AG10803 (cell line): ENCODE measurements at places on chromosomes 1 and 21.

DNA sequence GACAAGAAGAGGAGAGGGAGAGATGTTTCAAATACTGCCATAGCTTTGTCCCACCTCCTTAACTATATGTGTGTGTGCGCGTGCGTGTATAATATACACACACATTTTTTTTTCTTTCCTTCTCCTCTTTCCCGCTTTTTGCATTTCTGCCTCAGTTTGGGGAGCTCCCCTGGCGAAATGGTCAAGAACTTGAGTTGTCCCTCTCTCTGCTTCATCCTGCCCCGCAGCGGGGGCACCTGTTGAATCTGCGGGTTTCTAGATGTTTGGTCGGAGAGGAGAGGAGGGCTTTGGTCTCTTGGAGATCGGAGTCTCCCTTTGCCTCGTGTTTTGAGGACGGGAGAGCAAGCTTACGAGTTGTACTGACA, 504 bp downstream of the SCCPDH start:
- DNase-seq, result peak; percentile 31

DNA sequence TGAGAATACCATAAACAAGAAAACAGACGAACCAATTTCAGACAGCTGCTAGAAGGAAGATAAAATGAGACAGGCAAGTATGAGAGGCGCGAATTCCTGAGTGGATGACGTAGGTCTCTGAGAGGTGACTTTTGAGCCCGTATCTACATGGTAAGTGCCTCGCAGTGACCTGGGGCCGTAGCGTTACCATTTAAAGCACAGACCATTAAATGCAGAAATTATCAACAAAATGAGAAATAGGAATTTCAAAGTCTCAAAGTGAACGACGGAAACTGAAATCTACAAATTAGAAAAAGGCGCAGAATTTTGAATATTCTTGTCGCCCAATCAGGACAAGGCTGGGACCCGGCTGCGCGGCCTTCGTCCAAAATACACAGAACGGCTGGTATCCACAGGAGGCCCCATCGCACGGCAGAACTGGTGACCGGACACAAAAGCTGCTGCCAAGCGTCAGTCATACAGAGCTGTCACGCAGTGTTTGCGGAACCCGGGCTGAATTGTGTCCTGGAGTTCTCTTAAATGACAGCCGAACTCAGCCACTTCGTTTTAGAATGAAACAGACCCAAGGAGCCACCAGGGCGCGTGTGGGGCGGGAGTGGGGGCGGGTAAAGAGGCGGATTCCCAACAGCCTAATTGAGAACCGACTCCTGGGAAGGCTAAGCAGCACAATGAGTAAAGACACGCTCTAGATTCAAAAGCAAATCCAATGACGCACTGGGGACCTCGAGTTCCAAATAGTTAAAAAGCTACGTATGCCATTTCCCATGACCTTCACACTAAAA, 13.8 kb upstream of the BOLA1 start:
- DNase-seq, result peak; percentile 80

- DNase-seq, result no peak
Observed at GRCh38 chr21:17197996-17198395, 314.8 kb upstream of the CXADR start.

GRCh38 chr1:198001776-198002408, 84.7 kb downstream of the LHX9 start:
- DNase-seq, result peak; percentile 63

DNA sequence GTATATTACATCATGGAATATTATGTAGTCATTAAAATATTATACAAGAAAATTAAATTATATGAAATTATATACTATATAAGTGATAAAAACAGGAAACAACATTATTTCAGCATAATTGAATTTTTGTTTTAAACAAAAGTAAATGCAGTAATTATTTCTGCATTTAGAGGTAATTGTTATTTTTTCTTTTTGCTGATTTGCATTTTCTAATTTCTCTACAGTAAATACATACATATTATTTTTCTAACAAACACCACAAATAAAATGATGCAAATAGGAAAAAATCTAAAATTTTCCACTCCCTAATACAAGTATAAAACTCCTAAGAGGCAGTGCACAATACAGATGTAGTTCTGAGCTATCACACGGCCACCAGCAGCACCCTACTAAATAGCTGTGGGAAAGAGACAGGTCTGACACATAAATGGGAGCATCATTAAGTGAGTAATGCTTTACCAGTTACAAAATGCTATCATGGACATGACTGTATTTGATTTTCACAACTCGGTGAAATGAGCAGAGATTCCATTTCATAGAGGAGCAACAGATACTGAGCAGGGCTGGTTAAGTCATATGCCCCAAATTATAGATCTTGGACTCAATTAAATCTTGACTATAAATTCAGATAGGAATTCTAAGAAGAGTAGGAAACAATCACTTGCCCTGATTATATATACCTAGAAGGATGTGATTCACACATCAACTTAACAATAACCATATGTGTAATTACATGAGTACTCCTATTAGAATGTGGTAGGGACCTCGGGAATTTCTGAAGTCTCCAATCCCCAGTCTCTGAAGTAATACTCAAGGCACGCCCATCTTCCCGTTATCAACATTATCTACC, 49.0 kb downstream of the NRIP1 start:
- DNase-seq, result peak; percentile 96

DNA sequence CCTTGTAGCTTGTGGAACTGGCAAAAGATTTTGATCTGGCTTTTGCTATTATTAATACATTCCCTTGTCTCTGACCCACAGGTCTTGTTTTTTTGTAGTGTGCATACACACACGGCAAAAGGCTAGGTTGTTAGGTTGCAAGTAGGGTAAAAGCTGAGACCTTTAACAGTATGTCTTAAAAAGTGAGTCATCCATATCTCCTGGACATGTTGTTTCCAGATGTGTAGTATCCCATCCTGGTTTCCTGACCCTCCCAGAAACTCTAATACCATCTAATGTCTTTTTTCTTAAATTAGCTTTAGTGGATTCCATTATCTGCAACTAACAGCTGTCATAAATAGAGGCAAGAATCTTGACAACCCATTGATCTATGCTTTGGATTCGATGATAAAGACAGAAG, 14.7 kb downstream of the OVGP1 start:
- no peak for DNase-seq

DNA sequence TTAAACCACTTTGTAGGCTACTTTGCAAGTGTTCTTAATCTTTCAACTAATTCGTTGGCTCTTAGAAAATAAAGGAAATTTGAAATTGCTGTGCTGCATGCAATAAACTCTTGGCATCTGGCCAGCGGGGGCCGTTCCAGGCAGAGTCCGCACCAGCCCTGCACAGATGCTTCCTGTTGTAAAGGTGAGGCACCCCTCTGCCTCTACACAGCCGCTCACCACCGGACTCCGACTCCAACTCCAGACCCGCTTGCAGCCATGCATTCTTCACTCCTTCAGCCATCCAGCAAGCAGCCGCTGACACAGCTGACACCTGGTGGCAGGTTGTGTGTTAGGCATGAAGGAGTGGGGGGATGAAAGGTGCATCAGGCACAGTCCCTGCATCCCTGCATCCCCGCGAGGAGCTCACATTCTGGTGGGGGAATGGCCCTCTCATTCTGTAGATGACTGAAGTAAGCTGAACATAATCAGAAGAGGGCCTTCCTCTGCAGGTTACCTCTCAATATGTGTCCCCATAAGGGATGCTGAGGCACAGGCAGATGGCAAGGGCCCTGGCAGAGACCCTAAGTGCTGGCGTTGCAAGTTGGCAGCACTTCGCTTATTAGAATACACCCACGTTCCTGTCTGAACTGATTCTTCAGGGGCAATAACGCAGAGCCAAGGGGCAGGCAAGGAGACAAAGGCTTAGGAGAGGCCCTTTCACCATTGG, 56.8 kb downstream of the GLIS1 start:
- DNase-seq, result no peak

- DNase-seq, result no peak
Observed at GRCh38 chr1:178127482-178128191, 33.7 kb downstream of the RASAL2 start.

- no peak for DNase-seq
Observed at GRCh38 chr1:54885807-54886723, 930 bp downstream of the DHCR24 start.

DNA sequence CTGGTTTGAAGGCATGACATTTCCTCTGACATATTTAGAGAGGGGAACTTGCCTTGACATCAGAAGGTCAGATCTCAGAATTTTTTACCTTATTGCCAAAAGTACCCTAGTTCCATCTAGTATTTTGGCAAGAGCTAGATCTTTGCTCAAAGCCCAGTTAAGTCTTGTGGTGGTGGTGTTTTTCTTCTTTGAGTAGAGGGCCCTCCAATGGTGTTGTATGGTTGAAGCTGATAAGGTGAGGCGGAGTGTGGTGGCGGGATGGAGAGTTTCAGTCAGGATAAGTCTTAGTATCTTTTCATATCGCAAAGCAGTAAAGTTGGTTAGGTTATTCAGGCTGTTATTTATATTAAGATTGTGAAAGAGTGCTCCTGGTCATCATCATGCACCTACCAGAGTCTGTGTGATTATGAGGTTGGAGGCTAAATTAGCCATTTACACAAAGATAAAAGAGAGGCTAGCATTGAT, 20.1 kb upstream of the MACF1 start:
- no peak for DNase-seq

- peak; percentile 91 for DNase-seq
Observed at GRCh38 chr1:193111641-193112090, 6.5 kb upstream of the GLRX2 start.

DNA sequence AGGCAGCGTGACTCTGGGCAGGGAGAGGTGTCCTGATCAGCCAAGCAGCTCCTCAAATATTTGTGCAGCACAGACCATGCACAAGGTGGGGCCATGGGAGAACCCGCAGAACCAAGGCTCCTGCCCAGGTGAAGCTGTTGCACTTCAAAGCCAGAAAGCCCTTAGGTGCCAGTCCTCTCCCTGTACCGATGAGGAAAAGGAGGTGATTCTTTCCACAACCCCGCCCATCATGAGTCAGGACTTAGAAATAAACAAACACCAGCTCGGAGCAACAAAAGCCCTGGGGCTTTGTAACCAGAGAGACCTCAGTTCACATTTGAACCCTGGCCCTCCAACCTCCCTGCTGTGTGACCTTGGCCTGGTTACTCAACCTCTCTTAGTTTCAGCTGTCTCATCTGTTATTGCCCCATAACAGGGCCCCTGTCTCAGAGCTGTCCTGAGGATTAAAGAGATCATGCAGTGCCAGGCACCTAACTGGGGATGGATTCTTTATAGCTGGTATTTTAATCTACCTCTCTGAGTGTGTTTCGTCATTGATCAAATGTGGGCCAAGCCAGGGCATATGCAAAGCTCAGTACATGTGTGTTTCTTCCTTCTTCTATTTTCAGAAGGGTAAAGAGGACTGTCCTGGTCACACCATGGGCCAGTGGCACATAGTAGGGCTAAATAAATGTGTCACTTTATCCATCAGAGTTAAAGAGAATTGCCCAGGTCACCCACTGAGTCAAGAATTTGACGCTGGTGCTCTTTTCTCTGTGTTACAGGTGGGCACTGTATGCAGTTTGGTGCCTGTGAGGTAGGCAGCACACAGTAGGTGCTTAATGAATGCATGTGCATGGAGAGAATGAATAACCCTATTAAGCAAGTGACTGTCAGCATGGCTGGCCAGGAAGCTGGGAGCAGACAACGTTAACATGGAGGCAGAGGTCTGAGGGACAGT, 1.4 kb downstream of the LDLRAD1 start:
- DNase-seq, result peak; percentile 8

DNA sequence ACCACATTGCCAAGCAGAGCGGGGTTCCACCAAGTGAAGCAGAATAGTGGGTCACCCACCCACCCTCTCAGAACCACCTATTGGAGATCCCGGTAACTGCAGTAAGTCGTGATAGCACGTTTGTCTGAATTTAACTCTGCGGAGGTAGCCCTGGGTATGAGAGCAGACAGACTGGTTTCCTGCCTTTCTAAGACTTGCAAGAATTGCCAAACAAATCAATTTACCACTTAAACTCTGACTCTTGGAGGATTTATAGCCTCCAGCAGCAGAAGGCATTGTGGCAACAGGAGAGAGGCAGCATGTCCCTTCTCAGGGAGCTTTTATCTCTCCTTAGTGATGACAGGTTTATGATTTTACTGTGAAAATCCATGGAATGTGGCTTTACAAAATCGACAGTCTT, 287.9 kb upstream of the FMN2 start:
- DNase-seq, result no peak

DNA sequence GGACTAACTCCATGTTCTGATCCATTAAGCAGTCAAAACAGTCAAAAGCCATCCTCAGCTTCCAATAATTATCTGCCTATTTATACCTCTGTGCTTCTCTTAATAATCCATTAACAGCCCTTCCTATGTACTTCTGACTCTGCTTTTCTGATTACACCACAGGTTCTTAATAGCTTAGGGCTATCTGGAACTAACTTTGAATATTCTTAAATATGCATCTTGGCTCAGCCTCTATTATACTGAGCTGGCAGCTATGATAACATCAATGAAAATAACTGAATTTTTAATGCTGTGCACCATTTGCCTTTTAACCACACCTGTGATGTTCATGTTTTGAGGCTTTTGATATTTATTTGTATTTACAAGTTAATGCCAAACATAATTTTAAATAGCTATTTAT, 175.9 kb downstream of the DPYD start:
- no peak for DNase-seq

DNA sequence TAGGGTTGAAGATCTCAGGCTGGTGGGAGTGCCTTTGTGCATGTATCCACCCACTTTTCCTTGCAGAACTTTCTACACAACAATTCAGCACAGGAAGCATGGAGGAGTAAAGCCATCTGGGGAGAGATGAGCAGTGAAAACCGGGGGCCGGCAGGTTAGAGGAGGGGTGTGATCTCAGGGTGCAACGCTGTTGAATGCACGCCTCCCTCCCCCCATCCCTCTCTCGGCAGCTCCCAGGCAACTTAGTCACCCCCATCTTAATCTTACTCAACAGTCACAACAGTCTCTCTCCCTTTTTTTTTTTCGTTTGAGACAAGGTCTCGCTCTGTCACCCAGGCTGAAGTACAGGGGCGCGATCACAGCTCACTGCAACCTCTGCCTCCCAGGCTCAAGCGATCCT, 16.6 kb upstream of the ABCG1 start:
- no peak for DNase-seq

GRCh38 chr1:234309598-234310459, 63.4 kb upstream of the COA6 start:
- peak; percentile 45 for DNase-seq

DNA sequence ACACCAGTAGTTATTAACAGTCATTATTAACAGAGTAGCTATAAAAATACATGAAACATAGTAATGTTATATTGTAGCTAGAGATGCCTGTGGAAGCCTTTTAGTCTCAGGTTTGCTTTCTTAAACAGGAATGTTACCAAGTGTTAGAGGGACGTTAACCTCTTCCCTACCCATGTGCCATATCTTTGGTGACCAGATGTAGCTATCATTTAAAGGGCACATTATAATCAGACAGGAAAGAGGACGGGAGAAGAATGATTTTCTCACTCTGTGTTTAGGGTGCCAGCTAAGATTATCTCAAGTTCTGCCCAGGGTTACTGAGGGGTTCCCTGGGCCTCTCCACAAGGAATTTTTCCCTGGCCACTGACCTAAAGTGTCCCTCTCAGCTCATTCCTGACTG, 20.9 kb upstream of the UBL4B start:
- DNase-seq, result no peak

GRCh38 chr1:200029822-200030152, 2.3 kb downstream of the NR5A2 start:
- DNase-seq, result no peak

- peak; percentile 47 for DNase-seq
Observed at GRCh38 chr1:173176246-173176645, 30.9 kb downstream of the TNFSF4 start.

GRCh38 chr1:160418483-160418882, 18.1 kb downstream of the VANGL2 start:
- DNase-seq, result no peak
